ENCODE measurements at places on chromosomes 12 and 14.

DNA sequence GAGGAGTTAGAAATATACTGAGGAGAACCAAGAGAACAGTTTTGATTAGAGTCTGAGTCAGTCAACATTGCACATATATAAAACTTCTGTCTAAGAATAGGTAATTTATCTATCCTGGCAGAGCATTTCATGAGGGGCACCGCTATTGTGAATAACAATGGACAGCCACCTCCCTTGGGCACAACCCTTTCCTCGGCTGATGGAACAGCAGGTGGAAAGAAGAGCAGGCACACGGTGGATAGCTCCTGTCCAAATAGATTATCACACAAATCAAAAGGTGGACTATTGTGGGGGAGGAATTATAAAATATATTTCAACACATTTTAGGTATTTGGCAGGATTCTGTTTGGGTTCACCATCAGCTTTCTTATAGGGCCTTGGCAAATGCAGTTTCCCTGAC, 84.0 kb upstream of the PTPRB start:
- DNase-seq: no peak

- DNase-seq: no peak
These were observed 2.0 kb downstream of the AQP6 start for GRCh38 chr12:49974677-49975317.

DNA sequence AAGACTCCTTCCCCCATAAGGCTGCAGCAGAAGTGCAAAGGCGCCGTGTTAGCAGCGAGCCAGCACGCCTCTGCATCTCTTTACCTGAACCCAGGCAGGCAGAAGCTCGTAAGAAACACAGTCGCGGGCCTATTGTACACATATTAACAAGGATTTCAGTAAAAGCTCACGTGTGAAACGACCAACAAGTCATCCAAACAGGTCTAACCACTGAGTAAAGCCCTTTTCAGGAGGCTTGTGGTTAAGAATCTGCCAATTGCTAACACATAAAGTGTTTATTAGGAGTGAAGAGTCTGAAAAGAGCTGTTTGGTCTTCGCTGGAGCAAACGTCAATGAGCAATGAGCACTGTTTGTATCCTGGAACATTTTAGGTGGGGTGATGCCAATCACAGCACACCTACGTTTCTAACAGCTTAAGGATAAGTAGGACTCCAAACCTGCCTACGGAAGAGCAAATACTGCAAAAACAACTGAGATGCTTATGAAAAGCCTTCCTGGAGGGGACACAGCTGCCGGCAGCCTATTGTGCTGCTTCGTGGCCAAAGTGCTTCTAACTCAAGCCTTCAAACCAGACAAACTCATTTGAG, 43.1 kb downstream of the PRKAB1 start:
- no peak for DNase-seq

- no peak for DNase-seq
These were observed 130.8 kb upstream of the PRKD1 start for GRCh38 chr14:30058401-30058800.

- peak; percentile 59 for DNase-seq
These were observed 117.1 kb downstream of the HMGA2 start for GRCh38 chr12:65941388-65941787.

DNA sequence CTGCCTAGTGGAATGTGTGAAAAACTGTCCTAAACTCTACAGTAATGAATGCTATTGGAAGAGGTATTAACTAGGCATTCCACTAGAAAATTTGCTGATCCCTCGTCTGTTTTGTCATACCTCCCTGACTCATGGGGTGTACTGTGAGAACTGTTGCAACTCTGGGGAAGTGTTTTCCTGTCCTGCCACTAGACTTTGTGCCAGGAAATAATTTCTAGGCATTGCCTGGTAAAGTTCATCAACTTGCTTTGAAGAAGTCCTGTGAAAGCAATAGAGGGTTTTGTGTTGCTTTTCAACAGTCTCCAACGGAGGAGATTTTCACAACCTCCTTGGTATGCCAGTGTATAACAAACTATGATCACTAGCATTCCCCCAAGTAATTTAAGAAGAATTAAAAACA, 139.9 kb downstream of the AKAP6 start:
- DNase-seq: peak; percentile 77

GRCh38 chr12:81798294-81798693, 39.1 kb upstream of the PPFIA2 start:
- no peak for DNase-seq

- DNase-seq: peak; percentile 52
These were observed 173.8 kb upstream of the MIS18BP1 start for GRCh38 chr14:45426685-45427282.
